ENCODE measurements at places on chromosomes 1 and 21.

GRCh38 chr1:198161718-198162090 is 4.9 kb downstream of the NEK7 start:
- DNase-seq: no peak

GRCh38 chr1:11697188-11697892 is 5.8 kb downstream of the DRAXIN start:
- DNase-seq: no peak

DNA sequence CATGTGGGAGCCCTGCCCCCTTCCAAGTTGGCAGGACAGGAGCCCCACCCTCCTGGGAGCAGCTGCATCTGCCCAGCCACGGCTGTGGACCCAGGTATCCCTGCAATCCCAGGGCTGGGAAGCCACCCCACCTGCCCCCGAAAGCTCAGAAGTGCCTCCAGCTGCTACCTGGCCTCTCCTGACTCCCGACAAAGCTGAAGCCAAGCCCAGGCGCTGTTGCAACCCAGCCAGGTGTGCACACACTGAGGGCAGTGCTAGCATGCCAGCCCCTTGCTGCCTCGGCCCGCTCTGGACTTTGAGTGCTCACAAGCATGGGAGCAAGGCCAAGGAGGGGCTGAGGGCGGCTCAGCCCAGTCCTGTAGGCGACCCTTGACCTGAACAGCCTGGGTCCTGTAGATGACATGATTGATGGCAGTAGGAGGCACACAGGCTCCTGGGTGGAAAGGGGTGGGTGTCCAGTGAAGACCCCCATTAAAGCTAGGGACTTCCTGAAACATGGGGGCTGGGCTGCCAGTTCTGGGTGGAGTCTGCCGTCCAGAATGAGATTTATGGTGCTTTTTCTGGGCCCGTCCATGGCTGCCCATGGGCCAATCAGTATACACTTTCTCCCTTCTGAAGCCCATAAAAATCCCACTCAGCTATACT is 2.8 kb upstream of the SSU72 start:
- no peak for DNase-seq

DNA sequence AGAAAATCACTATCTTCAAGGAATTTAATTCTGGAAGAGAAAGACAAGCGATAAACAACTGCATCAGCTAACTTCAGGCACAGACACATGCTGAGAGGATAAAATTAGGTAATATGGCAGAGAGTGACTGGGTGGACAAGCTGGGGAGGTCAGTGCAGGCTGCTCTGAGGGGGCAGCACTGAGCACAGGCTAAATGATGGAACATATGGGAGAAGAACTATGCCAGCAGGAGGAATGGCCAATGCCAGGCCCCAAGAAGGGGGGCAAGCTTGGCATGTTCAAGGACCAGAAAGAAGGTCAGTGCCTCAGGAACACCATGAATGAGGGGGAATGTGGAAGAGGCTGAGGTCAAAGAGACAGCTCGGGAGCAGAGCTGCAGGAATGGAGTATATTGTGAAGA is 190.7 kb upstream of the MAP1LC3C start:
- DNase-seq: no peak

DNA sequence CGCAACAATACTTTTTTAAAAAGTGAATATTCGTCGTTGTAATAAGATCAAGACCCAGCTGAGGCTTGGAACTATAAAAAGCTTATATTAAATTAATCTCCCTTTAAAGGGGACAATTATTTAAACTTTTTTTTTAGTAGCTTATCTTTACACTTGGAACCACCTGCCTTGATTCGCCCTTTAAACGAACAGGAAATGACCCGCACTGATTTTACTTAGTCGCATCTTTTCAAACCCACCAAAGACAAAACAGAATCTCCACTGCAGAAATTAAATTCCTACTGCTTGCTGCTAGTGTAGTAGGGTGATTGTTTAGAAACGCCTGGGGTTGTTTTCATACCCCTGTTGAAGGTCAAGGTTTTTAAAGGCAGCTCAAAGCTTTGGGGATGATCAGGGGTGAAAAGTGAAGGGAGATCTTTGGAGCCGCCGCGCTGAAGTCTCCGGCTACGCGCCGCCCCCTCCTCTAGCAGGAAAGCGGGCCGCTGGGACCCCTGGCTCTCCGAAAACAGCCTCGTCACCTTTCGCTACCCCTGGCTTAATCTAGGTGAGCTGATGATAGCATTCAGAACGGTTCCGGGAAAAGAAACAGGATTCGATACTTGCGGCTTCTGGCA is 163.4 kb downstream of the RUNX1 start:
- no peak for DNase-seq

DNA sequence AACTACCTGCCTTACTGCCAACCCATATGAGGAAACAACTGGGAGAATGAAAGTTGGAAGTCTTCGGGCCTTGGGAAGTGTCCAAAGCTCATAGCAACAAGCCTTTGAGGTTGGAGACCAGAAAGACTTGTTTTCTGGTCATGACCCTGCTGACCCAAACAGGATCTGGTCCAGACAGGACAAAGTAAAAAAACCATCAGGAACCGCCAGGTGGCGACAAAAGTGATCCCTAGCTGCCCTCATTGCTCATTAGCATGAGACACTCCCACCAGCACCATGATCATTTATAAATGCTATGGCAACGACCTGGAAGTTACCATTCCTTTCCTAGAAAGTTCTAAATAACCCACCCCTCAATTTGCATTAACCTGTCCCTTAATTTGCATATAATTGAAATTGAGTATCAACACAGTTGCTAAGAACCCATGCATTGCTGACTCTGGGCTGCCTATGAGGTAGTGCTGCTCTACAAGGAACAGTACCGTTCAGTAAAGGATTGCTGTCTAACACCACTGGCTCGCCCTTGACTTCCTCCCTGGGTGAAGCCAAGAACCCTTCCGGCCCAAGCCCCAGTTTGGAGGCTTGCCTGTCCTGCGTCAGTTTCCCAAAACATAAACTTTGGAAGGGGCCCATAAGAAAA is 89.0 kb downstream of the URB2 start:
- no peak for DNase-seq

GRCh38 chr21:14353726-14354125 is 29.2 kb downstream of the HSPA13 start:
- DNase-seq: no peak

GRCh38 chr1:115771094-115771846 is 2.8 kb upstream of the CASQ2 start:
- no peak for DNase-seq

DNA sequence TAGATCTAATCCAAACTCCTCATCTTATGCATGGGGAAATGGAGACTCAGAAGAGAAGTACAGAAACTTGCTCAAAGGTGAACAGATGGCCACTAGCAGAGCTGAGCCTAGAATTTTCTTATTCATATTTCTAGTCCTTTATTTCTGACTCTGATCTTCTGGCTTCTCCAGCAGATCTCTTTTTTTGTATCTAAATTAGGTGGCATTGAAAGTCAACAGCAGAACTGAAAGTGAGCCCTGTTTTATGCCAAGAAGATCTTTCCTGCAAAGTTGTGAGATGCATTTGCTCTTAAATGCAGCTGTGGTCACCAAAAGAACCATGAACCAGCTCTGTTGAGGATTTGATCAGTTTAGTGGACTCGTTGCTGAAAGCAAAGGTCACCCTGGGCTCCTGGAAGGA is 75.5 kb downstream of the KAZN start:
- no peak for DNase-seq

GRCh38 chr1:61326713-61327112 is 244.4 kb downstream of the NFIA start:
- no peak for DNase-seq

DNA sequence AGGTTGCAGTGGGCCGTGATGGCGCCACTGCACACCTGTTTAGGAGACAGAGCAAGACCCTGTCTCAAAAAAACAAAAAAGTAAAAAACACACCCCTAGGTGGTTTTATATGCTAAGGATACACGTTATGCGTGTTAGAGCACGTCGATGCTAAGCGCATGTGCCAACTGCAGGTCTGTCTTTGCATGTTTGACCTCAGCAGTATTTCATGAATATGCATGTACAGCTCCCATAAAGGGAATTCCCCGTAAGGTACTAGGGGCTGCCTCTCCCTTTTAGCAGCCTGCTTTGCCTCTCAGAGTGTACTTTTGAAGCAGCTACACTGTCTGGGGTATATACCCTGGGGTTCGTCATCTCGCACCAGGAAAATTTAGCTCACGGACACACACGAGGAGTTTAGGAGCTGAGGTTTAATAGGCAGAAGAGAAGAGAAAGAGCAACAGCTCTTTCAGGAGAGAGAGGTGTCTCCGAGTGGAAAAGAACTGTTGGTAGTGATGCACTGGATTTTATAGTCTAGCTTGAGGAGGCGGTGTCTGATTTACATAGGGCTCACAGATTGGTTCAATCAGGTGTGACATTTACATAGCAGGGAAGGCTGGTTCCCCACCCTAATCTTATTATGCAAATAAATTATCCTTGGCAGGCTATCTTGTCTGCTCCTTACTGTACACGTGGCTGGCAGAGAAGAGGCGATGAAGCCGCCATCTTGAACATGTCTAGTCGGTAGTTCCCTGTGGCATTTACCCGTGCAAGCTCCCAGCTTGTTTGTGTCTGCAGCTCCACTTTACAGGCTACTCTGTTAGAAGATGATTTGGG is 4.2 kb upstream of the OTUD3 start:
- no peak for DNase-seq

GRCh38 chr1:197965132-197965840 is 48.1 kb downstream of the LHX9 start:
- no peak for DNase-seq

- no peak for DNase-seq
Measured at GRCh38 chr1:183883623-183884022, 78.7 kb downstream of the RGL1 start.

DNA sequence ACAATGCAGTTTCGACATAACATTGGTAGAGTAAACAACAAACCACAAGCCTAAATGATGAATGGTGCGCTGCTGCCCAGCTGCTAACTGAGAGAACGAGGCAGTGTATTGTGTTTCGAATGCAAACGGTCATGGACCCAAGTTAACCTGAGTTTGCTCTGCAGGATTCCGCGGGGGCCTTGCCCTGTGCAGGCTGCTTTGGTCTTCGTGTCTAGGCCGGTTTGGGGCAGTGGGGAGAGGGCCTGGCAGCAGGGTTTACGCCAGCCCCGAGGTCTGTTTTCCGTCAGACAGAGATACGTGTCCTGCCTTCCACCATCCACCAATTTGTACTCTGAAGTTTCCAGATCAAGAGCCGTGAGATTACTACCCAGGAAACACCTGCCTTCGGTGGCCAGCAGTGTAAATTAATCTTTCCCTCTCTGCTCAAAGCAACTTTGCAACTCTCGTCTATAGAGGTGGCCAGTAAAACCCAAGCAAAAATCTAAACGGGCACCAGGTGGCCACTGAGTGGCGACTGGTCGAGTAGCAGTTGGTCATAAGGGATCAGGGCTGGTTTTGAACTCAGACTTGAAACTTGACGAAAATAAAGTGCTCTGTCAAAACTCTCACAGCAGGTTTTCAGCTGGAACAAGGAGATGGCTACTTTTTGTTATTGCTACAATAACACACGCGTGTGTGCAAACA is 6.3 kb upstream of the PRDM15 start:
- no peak for DNase-seq

- DNase-seq: no peak
Measured at GRCh38 chr1:147072482-147073432, 99.5 kb downstream of the PRKAB2 start.

GRCh38 chr21:39434950-39435349 is 10.6 kb downstream of the LCA5L start:
- no peak for DNase-seq

DNA sequence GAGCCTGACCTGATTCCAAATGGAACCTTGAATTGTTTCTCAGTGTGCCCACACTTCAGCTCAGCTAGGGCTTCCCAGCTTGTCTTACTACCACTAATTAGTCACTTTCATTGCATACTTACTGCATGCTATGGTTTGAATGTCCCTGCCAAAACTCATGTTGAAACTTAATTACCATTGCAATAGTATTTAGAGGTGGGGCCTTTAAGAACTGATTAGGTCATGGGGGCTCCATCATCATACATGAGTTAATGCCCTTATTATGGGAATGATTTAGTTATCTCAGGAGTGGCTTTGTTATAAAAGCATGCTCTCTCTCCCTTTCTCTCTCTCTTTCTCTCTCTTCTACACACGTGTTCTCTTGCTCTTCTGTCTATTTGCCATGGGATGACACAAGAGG is 68.3 kb downstream of the NENF start:
- no peak for DNase-seq

GRCh38 chr1:91400133-91400725 is 4.4 kb downstream of the HFM1 start:
- DNase-seq: no peak

- no peak for DNase-seq
Measured at GRCh38 chr21:35927262-35927661, 133.1 kb downstream of the SETD4 start.

GRCh38 chr1:61362351-61362750 is 280.0 kb downstream of the NFIA start:
- no peak for DNase-seq

- DNase-seq: no peak
Measured at GRCh38 chr1:181531951-181532600, 48.8 kb downstream of the CACNA1E start.

All from hippocampal formation (tissue), 2 donors.